H9 (cell line): ENCODE measurements at places on chromosomes 2 and 18.

- no peak for DNase-seq
Observed at GRCh38 chr2:69683170-69683971, 39.8 kb upstream of the AAK1 start.

GRCh38 chr2:204680576-204680975, 135.3 kb downstream of the PARD3B start:
- no peak for DNase-seq

DNA sequence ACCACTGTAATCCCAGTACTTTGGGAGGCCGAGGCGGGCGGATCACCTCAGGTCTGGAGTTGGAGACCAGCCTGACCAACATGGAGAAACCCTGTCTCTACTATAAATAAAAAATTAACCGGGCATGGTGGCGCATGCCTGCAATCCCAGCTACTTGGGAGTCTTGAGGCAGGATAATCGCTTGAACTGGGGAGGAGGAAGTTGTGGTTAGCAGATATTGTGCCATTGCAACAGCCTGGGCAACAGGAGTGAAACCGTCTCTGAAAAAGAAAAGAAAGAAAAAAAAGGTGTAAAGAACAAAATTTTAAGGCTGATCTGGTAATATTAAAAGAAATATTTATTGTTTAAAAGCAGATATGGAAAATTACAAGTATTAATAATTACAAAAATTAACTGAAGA, 29.7 kb downstream of the ZNF804A start:
- no peak for DNase-seq

- no peak for DNase-seq
Observed at GRCh38 chr2:195534971-195535370, 122.1 kb upstream of the SLC39A10 start.

DNA sequence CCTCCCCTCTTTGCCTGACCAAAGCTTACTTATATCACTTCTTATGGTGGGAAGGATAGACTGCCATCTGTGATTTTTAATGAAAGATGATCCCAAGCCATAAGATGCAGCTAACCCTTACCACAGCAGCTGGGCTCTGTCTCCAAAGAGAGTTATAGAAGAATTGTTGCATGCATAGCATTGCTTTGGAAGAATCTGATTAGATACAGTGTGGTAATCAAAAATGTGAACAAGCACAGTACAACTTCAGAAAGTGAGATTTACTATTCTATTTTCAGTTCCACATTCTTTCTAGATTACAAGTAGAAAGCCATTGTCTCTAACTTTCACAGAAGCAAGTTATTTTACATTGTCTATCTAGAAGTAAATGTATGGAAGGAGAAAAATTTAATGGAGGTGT, 129.0 kb upstream of the ACVR2A start:
- no peak for DNase-seq

- peak; percentile 83 for DNase-seq
Observed at GRCh38 chr2:30072250-30072842, 74.5 kb upstream of the YPEL5 start.

DNA sequence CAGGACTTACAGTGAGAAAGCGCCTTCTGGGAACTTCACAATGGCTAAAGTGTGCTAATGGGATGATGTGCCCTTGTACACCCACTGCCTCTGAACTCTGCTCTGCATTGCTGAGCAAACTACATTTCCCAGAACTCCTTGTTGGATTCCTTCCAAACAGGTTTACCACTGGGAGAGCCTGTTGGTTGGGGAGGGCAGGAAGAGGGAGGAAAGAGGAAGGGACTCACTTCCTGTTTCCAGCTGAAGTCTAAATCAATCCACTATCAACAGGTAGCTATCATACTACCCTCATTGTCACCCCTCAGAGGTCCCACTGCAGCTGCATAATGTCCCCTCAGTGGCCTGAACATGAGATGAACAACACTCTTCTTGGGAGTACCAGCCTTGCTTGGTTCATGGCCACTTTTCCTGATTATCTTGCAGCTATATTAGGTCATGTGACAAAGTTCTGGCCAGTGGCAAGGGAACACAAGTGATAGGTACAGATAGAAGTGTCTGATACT, 109.7 kb downstream of the MSH2 start:
- DNase-seq: no peak

DNA sequence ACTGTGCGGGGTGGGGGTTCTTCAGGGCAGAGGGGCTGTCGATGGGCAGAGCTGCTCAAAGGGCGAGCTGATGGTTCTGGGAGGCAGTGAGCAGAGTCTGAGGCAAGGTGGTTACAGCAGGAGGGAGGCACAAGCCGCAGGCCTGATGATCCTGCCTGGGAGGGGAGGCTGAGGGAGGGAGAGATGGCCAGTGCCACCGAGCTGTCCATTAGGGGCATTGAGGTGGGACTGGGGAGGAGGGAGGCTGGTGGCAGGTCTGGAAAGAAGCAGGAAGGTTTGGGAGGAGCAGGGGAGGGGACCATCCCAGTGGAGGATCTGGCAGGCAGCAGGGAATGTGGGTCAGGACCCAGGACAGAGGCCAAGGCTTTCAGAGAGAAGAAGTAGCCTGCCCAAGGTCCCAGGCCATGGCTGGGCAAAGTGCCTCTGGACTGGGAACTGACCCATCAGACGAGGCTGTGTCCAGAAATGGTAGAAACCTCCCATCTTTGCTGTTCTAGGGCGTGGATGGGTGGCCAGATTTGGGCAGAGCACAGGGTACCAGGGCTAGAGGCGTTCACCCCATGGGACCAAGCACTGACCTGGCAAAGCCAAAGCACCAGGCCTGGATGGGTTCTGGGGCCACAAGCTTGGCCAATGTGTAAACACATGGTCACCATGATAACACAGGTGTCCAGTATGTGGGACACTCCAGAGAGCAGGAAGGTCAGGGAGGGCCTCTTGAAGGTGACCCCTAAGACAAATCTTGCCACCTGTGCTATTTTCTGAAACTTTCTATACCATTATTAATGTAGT, 55.5 kb downstream of the INHBB start:
- peak; percentile 32 for DNase-seq

DNA sequence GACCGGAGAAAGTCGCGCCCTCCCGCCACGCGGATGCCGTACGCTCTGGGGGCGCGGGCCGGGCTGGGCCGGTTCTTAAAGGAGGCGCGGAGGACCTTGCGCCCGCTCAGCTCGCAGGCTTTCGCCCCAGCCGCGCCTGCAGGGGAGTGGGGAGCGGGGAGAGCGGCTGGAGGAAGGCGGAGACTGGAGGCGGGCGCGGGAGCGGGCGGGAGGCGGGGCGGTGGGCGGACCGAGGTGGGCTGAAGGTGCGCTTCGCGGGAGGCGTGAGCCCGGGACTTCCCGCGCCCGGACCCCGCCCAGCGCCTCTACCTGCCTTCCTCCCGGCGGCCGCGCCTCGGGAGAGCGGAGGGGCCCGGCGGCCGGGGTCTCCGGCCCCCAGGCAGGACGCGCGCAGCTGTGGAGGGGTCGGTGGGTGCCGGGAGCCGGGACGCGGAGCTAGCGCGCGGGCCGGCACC, at the start of gene ADRA2B:
Gene ADRA2B (minus strand): TSS at position 148 of the 455 bp plus-strand sequence. CDS start 422 bp downstream, outside the sequence.
- DNase-seq: peak; percentile 90

GRCh38 chr2:134553657-134554056, 165.1 kb downstream of the TMEM163 start:
- DNase-seq: no peak

- DNase-seq: no peak
Observed at GRCh38 chr18:75349668-75350511, 77.6 kb downstream of the SMIM21 start.

DNA sequence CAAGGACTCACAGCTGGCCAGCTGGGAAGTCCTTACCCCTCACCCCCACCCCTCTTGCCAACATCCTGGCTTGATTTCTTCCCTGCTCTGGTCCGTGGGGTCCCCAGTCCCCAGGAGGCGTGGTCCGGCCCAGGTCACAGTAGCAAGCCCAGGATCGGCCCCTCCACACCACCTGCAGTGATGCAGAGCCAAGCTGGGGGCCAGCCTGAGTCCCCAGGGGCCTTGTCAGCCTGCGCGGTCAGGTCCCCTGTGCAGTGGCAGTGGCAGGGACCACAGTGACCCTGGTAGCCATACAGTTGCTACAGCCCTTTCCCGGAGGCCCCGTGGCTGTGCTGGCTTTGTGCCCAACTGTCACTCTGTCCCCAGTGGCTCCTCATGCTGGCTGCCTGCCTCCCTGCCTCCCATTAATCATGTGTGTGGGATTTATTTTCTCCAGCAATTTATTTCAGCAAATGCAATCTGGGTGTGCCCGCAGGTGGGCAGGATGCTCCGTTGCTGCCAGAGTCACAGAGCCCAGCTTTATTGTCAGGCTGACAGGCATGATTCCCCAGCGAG, 8.8 kb upstream of the PRSS56 start:
- no peak for DNase-seq

GRCh38 chr18:3012136-3013023, 564 bp downstream of the LPIN2 start:
- peak; percentile 50 for DNase-seq

DNA sequence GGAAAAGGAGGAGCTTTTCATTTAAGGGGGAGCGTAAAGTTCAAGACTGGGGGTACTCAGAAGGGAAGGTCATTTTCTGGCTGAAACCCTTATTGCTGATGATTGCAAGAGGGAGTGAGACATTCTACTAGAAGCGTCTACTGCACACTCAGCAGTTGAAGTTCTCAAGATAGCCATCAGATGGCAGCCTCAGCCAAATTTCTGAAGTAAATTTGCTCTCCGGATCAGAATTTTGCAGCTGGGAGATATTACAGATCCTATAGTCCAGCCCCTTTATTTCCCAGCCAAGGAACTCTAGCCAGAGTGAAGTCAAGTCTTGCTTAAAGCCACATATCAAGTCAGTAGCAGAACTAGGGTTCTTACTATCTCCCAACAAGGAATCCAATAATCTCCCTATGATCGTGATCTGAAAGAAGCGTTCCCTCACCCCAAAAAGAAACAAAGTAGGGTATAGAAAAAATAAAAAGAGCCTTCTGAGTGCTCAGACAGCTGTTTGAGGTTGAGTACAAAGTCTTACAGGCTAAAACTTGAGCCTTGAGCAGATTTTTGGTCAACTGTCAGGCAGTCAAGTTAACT, 24.0 kb downstream of the RAX start:
- peak; percentile 55 for DNase-seq

DNA sequence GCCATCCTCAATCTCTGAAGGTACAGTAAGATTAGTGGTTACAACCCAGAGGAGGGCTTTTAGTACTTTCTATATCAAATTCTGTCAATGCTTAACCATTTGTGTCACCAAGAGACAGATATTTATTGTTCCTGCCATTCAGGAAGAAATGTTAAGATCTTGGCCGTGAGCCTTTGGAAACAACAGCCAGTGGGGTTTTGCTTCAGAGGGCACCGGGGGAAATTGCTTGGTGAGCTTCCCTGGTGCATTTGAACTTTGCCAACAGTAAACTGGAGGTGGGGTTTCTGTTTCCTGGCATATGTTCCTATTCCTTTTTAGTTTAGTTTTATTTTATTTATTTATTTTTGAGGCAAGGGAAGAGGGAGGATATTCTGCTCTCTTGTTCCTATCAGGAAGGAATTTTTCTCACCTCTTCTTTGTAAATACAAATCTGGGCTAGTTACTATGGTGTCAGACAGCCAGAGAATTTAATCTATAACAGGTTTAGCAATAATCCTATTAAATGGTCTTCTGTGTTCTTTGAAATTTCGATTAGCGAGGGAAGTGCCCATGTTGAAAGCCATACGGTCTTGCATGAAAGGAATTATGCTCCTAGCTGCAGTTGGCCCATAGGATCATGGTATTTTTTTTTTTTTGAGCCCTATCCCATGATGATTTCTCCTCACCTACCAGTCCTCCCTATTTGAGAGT, 95.7 kb downstream of the MAIP1 start:
- DNase-seq: no peak

GRCh38 chr2:41965909-41966295, 81.9 kb upstream of the PKDCC start:
- no peak for DNase-seq

DNA sequence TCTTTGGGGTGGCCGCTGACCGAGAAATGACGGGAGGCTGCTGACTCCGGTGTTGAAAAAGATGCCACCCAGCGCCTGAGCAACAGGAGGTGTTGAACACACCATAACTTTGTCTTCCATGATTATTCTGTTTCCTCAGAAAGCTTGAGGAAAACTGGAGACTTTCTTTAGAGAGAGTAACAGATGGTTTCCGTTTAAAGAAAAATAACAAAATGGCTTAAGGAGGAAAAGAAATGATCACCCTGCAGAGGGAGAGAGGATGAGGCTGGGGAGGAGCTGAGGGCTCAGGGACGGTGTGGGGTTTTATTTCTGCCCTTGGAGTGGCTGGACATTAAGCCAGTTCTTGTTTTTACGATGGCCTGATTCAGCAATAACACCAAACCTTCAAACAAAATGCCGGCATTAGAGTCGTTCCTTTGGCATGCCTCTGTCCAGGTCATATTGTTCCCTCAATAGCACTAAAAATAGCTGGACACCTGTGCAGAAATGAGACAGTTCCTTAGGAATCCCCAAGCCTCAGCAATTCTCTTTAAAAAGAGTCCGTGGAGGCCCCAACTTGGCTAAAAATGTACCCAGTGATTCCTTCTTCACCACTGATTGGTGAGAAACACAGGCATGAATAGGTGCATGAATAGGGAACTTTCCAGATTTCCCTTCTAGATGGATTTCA, 182.4 kb downstream of the ALPK2 start:
- no peak for DNase-seq

DNA sequence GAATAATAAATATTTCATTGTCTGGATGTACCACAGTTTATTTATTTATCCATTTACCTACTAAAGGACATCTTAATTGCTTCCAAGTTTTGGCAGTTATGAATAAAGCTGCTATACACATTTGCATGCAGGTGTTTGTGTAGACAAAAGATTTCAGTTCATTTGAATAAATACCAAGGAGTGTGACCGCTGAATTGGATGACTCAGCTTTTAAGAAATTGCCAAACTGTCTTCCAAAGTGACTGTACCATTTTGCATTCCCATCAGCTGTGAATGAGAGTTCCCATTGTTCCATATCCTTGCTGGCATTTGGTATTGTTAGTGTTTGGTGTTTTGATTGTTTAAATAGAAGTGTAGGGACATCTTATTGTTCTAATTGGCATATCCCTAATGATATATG, 36.2 kb upstream of the FMNL2 start:
- DNase-seq: no peak

GRCh38 chr2:217809736-217810135, 193.1 kb downstream of the TNS1 start:
- DNase-seq: no peak

GRCh38 chr18:76697441-76697901, 124.9 kb upstream of the ZNF236 start:
- DNase-seq: no peak

GRCh38 chr18:68040198-68040597, 523.7 kb upstream of the DSEL start:
- DNase-seq: no peak

GRCh38 chr2:48508461-48509124, 21.4 kb upstream of the STON1 start:
- DNase-seq: peak; percentile 52

GRCh38 chr2:71460595-71461303, 7.4 kb downstream of the DYSF start:
- peak; percentile 49 for DNase-seq

DNA sequence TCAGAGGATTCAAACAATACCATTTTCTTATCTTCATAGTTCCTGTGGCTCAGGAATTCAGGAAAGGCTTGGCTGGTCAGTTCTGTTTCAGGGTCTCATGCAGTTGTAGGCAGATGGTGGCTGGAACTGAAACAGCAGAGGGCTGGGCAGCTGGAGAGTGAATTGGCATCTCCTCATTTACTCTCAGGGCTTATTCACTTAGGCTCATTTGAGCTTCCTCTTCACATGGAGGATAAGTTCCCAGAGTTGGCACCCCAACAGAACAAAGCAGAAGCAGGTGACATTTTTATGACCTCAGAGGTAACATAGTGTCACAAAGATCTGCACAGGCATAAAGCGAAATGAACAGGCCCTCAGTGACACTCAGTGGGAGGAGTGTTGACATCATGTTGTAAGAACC, 66.1 kb downstream of the RBBP8 start:
- no peak for DNase-seq
